ENCODE measurements at places on chromosomes 7 and 10. TPM values are rescaled to one million over a fixed set of nuclear protein-coding genes. Genes with fewer than 3 reads are reported as not detected.

DGKB gene
- 9.4 TPM for total RNA-seq

LIPK gene
- total RNA-seq, result not detected

TMEM225B gene
- total RNA-seq, result not detected

GNAI1 gene
- total RNA-seq, result 164 TPM

LIPJ gene
- total RNA-seq, result 3.8 TPM

CPVL gene
- total RNA-seq, result 65.7 TPM

PHKG1 gene
- total RNA-seq, result 4.4 TPM

MYO3A gene
- 8.5 TPM for total RNA-seq

STEAP1 gene
- not detected for total RNA-seq

LDB3 gene
- total RNA-seq, result not detected

TMEM72 gene
- total RNA-seq, result not detected

AZGP1 gene
- total RNA-seq, result not detected

AKR1D1 gene
- not detected for total RNA-seq

ACTR3C gene
- 12.2 TPM for total RNA-seq

EPO gene
- not detected for total RNA-seq

NANOS1 gene
- total RNA-seq, result 2.8 TPM

SCRN1 gene
- total RNA-seq, result 112 TPM

CNPY1 gene
- not detected for total RNA-seq

MYL10 gene
- not detected for total RNA-seq

SPDYE9 gene
- not detected for total RNA-seq

Data from parietal lobe (tissue), 2 donors.